ENCODE measurements at places on chromosomes 4 and X. TPM values are rescaled to one million over a fixed set of nuclear protein-coding genes. Genes with fewer than 3 reads are reported as not detected.

Gene GIMD1
- not detected for total RNA-seq

Gene DCAF8L2
- total RNA-seq = 0.07 TPM

Gene RPL9
- total RNA-seq = 2,060 TPM

Gene SERTM2
- total RNA-seq = not detected

Gene SYTL4
- 20.1 TPM for total RNA-seq

Gene MORC4
- total RNA-seq = 22.5 TPM

Gene STBD1
- total RNA-seq = 2.9 TPM

Gene FOXR2
- not detected for total RNA-seq

Gene EGF
- not detected for total RNA-seq

Gene NXF2B
- total RNA-seq = not detected

Gene FAM114A1
- 162 TPM for total RNA-seq

Gene FGA
- total RNA-seq = not detected

Gene AVPR2
- total RNA-seq = not detected

Gene LRRC66
- 0.29 TPM for total RNA-seq

Gene CPXCR1
- total RNA-seq = not detected

Gene KLKB1
- total RNA-seq = not detected

Gene SERPINA7
- not detected for total RNA-seq

Gene IL13RA1
- total RNA-seq = 57.3 TPM

Gene STPG2
- total RNA-seq = 0.13 TPM

Gene RAB41
- total RNA-seq = not detected

Gene PPEF1
- total RNA-seq = not detected

Gene SAGE1
- not detected for total RNA-seq

Gene RNF212
- 0.36 TPM for total RNA-seq

Gene CABS1
- not detected for total RNA-seq

Gene GABRB1
- total RNA-seq = not detected

Gene NAA10
- total RNA-seq = 132 TPM

Gene ODAM
- total RNA-seq = not detected

Gene PITX2
- not detected for total RNA-seq

Gene SRPX
- 330 TPM for total RNA-seq

Gene LIMCH1
- 27.4 TPM for total RNA-seq

Gene OGT
- 180 TPM for total RNA-seq

Gene TMEM150C
- total RNA-seq = 3.1 TPM
